Forelimb muscle (tissue), 1 donor: ENCODE measurements at places on chromosomes 13 and 19.

DNA sequence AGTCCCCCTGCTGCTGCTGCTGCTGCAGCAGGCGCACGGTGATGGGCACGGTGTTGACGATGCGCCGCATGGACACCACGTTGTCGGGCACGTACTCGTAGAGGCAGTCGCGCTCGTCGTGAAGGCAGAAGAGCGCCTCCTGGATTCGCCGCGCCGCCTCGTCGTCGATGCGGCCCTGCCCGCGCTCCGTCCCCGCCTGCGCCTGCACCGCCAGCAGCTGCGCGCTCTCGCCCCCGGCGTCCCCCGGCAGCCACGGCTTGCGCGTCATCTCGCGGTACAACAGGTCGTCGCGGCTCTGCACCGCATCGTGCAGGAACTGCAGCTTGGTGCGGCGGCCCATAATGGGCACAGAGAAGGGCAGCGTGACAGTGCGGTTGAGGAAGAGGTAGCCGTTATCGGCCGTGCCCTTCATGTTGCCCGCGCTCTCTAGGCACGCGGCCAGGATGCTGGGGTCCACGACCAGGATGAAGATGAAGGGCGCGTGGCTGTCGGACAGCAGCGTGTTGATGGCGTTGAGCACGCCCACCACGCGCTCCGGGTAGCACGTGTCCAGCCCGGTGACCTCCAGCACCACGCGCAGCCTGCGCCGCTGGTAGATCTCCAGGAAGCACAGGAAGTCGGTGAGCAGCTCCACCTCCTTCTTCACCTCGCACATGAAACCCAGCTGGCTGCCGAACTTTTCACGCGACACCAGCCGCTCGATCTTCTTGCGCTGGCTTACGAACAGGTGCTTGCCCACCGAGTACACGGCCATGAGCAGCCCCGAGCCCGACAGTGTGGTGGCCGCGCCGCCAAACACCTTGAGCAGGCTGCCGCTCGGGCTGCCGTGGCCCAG, 8.1 kb downstream of the NKPD1 start:
- no peak for DNase-seq

DNA sequence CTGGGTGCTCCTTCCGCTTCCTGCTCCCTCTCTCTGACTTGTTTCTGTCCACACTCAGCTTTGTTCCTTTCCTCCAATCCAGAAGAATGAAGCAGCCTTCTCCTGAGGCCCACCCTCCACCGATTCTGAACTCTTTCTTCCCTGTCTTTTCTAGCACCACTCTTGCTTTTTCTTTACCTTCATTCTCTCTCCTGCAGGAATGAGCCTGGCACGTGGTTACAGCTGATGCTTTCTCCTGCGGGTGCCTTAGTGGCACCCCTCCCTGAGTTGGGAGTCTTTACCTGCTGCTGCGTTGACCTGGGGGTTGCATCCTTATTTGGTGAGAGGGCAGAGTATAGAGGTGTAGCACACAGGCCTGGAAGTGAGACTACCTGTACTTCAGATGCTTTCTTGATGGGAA, 6.2 kb downstream of the UBAC2 start:
- no peak for DNase-seq

DNA sequence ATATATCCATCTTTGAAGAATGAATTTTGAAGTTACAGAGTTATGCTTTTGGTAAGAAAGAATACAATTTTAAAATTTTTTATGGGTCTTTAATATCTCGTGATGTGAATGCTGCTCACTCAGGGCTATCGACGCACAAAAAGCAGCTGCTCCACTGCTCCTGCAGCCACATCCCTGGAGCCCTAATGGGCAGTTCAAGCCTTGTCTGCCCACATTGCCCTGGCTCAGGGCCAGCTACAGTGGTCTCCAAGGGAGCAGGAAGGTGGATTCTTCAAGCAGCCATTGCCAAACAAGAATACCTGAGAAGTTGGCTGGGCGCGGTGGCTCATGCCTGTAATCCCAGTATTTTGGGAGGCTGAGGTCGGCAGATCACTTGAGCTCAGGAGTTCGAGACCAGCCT, 85.8 kb downstream of the IPO5 start:
- no peak for DNase-seq

DNA sequence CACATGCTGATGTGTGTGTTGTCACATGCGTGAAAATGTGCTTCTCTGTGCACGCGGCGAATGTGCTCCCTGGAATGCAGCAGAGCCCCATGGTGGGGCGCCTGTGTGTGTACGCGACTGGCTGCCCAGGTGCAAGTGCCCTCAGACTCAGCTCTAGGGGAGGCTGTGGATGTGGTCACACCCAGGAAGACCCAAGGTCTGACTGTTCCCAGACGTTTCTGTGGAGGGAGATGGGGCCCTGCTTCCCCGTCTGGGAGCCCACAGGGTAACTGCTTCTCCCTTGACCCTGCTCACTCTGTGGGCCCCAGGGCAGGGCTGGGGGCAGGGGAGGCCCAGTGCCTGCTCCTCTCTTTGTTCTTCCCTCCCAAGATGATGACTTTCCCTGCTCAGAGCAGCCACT, 7.9 kb upstream of the UQCR11 start:
- no peak for DNase-seq

DNA sequence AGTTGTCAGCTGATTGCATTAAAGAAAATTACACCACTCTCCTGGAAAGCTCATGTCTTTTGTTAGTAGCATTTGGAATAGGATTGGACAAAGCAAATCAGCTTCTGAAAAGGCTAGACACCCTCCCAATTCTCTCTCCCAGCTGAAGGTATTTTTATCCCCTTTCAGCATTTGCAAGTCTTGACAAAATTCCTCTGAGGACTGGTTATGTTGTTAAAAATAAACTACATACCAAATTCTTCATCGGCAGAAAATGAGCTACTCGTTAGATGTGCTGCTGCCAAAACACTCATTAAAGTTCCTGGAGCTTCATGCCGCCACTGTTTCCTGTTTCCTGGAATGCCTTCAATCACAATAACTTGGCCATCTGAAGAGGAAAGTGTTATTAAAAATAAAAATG, 37.1 kb downstream of the UTP14C start:
- DNase-seq = no peak

DNA sequence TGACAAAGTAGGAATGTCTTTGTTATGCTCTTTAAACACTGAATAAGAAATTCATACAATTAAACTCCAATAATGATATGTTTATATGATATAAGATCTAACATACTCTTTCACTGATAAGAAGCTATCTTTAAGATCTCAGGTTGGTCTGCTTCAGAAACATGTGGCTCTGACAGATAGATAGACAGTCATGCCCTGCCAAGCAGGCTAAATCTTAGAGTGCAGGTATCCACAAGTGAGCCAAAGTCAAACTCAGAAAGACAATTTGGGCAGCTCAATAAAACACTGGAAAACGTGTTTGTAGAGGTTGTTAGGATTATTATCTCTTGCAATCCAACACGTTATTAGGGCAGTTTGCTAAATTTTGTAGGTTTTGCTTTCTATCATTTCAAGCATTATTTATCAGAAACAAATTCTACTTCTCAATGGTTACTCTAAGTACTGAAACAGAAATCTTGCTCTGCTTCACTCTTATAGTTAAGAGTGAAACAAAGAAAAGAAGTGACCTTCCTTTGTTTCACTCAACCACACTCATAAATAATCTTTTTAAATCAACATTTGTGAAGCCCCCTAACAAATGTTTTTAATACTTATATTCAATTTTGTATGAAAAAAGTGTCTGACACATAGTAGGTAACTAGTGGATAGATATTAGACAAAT, 1255.6 kb downstream of the DIAPH3 start:
- DNase-seq = no peak

- DNase-seq = no peak
Measured at GRCh38 chr13:98999639-98999952, 21.7 kb upstream of the DOCK9 start.

GRCh38 chr13:31018511-31018910, 86.1 kb downstream of the TEX26 start:
- no peak for DNase-seq

DNA sequence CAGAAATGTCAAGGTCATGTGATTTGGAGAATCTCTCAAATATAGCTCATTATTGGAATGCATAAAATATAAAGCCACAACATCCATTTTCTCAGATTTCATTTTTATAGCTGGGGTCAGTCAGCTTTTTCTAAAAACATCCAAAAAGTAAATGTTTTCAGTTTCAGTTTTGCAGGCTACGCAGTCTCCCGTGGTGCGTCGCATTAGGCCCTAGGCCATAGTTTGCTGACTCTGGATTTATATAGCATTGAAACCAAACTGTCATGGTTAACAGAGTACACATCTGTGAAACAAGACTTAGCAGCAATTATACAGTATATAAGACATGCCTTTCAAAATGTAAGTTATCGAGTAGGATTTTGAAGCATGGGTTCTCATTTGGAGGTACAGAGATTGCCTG, 140.0 kb downstream of the IRS2 start:
- DNase-seq = no peak

DNA sequence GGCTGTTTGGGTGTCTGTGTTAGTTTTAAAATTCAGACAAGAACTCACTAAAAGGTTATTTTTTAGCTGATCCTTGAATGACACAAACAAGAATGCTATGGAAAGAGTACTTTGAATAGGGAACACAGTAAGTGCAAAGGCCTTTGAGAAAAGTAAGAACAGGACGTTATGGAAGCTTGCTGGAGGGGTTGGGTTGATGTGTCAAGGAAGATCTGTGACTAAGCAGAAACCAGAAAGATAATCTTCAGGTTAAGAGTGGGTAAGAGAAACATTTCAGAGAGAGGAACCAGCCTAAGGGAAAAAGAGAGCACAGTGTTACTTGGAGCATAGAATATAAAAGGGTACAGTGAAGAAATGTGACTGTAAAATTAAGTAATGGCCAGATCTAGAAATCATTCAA, 41.2 kb upstream of the TRPC4 start:
- no peak for DNase-seq

DNA sequence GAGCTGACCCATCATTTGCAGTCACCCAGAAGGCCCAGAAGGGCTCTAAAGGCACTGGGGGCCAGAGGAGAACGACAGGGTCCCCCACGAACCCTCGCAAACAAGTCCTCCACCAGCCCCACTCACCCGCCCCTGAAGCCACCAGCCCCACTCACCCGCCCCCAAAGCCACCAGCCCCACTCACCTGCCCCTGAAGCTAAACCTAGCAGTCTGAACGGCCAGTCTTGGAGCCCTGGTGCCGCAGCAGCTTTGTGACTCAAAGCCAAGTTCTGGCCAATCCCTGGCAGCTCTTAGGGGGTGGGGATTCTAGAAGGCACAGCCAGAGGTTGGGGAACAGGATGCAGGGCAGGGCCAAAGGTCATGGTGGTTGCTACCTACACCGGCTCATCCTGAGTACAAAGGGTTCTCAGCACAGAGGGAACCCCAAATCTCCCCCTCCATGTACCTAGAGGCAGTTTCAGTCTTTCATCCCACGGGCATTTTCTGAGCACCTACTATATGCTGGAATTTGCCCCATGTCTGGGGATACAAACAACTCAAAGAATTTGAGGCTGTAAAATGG, at the start of gene IQCN:
Gene IQCN, minus strand, starts transcription at position 234 of the 562 bp plus-strand sequence. CDS start 4,974 bp downstream, outside the sequence.
- DNase-seq = no peak

- DNase-seq = no peak
Measured at GRCh38 chr13:64937302-64937701, 2292.8 kb downstream of the PCDH9 start.

DNA sequence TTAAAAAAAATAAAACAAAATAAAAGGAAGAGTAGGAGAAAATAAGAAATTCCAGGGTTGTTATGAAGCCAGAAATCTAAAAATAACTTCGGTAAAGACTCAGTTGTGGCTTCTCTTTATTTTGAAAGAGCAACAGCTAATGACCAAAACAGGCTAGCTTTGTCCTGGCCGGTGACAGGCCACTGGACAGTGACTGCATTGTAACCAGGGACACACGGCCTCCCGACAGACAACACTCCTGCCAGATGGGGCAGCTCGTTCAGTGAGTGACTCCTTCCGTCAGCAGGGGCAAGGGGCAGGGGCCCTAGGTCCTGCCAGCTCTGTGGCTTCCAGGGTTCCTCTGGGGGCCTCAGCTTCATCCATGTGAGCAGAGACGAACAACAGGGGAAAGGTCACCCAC, 173.4 kb downstream of the KATNAL1 start:
- no peak for DNase-seq

DNA sequence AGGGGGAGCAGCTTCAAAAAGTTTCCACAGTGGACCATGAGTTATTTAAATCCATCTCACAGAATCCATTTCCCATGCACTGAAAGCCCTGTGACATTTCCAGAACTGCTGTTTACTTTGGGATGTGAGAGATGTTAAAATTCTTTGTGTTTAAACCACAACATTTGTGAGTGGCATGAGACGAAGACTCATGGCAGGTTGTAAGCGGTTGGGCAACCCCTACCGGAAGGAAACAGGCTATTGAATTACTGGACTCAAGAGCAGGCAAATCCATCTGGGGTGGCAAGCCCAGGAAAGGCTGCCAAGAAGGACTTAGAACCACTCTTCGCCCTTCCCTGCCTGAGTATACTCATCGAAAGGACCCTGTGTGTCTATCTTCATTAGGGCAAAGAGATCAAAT, 22.3 kb upstream of the CLDN10 start:
- DNase-seq = no peak

DNA sequence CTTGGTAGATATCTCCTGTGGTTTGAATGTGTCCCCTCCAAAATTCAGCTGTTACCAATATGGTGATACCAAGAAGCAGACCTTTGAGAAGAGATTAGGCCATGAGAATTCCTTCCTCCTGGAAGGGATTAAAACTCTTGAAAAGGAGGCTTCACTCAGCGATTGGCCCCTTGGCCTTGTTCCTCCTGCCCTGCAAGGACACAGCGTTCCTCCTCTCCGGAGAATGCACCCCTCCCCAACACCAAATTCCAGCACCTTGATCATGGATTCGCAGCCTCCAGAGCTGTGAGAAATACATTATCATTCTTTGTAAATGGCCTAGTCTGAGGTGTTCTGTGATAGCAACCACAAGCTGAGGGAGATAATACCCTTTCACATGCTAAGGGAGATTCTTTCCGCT, 34.5 kb upstream of the ARHGEF7 start:
- DNase-seq = no peak
